EL (cell line): ENCODE measurements at places on chromosomes 5 and 9.

DNA sequence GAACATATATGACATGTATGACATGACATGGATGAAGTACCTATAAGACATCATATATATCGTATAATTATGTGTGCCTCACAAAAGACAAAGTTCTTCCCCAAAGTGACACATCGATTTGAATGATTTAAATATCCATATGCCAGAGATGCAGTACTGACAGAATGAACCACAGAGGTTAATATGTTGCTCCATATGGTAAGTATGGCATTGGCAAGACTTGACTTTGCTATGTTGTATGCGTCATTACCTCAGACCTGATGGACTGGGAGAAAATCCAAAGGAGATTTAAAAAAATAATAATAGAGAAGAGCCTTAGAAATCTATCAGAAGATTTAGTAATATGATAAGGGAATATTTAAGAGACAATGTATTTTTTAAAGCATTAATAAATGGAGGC lies 263.2 kb downstream of the PJA2 start:
- no peak for DNase-seq

- peak; percentile 68 for DNase-seq
Measured at GRCh38 chr5:108003178-108003577, 332.4 kb upstream of the EFNA5 start.

GRCh38 chr5:126597156-126597555 lies 2.1 kb upstream of the ALDH7A1 start:
- DNase-seq = peak; percentile 46

GRCh38 chr5:83510260-83510659 lies 38.7 kb downstream of the VCAN start:
- no peak for DNase-seq

DNA sequence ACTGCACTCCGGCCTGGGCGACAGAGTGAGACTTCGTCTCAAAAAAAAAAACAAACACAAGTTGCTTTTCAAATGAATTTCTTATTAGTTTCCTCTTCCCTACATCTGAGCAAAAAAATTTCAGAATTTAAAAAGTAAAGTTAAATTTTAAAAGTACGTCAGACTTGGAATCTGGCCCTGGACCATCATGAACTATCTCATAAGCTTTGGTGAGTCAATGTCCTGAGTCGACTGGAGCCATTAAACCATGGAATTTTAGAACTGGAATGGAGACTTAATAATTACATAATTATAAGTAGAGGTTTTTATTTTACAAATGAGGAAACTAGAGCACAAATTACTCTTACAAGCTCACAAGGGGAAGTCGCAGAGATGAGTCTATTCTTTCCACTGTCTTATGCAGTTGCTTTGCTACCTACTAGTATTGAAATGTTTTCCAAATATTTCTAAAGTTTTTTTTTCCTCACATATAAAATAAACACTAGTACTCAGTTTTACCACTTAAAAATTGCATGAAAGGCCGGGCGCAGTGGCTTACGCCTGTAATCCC lies 98.0 kb upstream of the ZNF608 start:
- DNase-seq = no peak

DNA sequence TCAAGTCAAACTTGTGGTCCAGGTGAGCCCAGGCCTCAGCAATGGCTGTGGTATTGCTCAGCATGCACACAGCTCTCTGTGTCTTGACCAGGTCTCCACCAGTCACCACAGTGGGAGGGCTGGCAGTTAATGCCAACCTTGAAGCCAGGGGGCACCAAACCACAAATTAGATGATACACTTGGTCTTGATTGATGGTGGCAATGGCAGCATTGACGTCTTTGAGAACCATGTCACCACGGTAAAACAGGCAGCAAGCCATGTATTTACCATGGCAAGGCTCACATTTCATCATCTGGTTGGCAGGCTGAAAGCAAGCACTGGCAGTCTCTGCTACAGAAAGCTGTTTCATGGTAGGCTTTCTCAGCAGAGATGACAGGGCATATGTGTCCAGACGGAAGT lies 40.0 kb downstream of the NIM1K start:
- DNase-seq = peak; percentile 15

DNA sequence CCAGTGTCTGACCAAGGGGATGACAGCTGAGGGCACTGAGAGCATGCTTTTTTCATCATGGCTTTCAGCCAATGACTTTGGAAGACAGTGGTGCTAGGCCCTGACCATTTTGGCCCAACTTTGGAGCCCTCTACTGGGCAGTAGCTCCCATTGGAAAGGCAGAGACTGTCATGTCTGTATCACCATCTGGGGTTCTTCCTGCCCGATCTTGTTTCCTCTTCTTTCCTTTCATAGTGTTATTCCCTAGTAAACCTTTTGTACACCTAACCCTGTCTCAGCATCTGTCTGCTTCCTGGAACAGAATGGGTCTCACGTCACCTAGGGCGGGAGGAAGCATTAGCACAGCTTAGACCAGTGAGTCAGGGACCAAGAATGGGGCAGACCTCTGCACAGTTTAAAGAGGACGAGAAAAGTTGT lies 97.4 kb upstream of the MAST4 start:
- DNase-seq = peak; percentile 42

DNA sequence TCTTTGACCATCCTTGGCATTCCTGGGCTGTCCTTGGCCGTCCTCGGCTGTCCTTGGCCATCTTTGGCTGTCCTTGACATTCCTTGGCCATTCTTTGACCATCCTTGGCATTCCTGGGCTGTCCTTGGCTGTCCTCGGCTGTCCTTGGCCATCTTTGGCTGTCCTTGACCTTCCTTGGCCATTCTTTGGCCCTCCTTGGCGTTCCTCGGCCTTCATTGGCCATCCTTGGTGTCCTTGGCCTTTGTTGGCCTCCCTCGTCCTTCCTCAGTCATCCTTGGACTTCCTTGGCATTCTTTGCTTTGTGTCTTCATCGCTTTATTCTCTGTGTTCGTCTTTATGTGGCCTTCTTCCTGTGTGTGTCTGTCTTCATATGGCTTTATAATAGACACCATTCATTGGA lies 20.7 kb downstream of the NDUFS6 start:
- no peak for DNase-seq

GRCh38 chr9:106889061-106889590 lies 26.2 kb downstream of the ZNF462 start:
- DNase-seq = no peak

- DNase-seq = peak; percentile 92
Measured at GRCh38 chr5:81420039-81420667, 26.2 kb upstream of the ACOT12 start.

DNA sequence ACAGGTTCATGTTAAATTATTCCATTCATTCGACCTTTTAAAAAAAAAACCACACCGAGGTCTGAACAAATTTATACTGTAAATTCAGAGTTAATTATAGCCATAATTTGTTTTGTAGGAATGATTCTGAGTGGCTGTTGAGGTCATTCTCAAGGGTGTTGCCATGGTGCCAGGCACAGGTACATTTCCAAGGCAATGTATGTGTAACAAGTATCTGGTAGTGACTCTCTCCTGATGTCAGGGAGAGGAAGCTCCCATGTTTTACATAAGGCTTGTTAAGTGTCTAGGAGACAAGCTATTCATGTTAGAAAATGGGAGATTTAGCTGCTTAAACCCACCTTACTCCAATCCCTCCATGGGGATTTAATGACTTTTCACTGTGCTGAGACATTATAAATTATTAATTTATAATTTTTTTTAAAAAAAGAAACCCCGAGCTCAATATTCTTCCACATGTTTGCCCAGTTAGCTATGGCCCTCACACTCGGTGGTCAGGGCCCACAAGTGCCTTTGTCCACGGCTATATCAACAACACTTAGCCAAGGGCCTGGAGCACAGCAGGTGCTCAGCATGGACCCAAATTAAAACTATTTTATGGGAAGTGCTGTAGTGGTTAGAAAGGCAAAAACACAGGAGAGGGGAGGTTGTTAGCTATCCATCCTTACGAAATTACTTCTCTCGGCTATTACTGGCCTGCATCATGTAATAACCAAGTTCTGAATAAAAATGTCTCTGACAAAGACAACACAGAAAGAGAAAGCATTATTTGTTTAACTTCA lies 154.6 kb upstream of the GNA14 start:
- DNase-seq = no peak

DNA sequence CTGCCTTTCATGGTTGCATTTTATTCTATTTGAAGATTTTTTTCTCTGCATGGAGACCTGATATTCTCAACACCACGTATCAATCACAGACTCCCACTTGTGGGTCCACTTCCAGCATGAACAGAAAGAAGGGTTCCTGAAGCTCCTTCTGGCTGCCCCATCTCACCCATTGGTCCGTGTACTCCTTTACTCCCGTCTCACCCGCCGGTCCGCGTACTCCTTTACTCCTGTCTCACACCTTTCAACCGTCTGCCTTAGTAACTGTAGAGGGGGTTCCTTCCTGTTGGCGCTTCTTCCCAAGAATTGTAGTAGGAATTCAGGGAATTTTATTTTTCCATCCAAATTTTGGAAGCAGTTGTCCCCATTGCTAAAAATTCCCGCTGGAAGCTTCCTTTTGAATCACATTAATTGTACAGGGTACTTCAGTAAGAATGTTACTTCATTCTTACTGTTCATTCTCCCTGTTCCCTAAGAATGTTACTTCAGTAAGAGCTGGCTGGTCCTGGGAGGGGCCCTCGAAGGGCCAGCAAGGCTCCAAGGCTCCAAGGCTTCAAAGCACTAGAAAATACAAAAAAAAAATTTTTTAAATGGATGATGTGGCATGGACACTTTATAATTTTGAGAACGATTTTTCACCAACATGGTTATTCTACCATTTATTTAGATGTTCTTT lies 3.9 kb upstream of the LPCAT1 start:
- DNase-seq = no peak

- DNase-seq = no peak
Measured at GRCh38 chr9:27386571-27387091, 89.7 kb upstream of the EQTN start.

GRCh38 chr5:107594253-107595045 lies 76.3 kb downstream of the EFNA5 start:
- no peak for DNase-seq

DNA sequence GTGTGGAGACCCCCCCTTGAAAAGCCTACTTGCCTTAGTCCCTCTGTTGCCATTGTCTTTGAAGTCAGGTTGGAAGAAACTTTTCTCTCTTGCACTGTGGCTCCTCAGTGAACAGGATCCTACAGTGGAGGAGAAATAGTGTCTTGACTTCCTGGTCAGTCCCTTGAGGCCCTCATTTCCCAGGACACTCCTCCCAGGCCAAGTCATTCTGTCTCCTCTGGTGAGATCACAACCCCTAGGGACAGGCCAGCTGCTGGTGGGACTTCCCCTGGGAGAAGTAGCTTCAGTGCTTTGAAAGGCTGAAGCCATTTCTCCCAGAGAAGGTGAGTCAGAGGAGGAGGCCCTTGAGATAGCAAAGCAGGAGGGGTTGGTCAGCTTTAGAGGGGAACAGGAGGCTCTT lies 10.1 kb upstream of the GRIA1 start:
- DNase-seq = peak; percentile 70

DNA sequence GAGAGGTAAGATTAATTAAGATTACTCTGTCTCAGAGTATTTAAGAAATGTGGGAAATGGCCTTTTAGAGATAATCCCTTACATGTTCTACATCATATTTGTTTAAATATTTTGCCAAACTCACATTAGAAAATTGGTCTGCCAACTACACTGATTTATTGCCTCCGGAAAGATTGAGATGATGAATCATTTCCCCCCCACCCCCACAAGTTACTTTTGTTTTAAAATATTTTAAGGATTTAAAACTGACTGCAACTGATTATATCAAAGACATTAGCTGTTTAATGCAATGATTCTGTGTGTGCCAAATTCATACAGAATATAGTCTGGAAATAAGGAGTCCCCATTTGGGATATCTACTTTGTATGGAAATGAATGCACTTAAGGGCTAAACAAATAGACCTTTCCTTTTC lies 674.4 kb downstream of the PRR16 start:
- no peak for DNase-seq

- no peak for DNase-seq
Measured at GRCh38 chr9:91428436-91428835, 4.8 kb upstream of the NFIL3 start.

DNA sequence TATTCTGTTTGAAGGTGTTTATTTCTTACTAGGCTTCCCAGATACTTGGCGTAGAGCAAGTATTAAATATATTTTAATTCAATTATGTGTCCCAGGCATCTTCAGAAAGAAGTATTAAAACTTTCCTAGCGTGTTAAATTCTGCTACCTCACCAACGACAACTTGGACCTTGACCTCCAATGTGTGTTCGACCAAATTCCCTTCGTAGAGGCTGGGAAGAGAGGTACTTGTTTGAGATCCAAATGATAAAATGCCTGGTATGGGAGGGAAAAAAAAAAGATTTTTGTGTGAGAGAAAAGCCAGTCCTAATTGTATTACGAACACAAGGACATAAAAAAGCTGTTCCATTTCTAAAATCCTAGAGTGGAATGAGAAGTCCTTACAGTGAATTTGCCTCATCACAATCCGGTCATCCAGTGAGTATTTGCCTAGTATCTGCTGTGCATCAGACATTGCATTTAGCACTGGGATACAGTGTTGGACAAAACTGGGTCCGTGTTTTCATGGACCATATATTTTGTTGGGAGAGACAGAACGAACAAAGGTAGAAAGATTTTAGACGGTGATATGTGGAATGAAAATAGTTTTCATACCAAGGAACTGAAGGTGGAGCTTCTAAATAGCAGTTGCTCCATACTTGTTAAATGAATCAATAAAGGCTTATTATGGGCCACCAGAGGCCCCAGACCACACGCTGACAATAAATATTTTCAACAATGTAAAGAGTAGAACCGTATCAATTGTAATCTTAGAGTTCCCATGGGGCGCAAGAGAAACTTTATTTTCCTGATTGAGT lies 103.1 kb downstream of the KIF4B start:
- DNase-seq = no peak

- DNase-seq = no peak
Measured at GRCh38 chr5:107090506-107090905, 580.2 kb downstream of the EFNA5 start.

- no peak for DNase-seq
Measured at GRCh38 chr5:11955331-11955730, 51.1 kb upstream of the CTNND2 start.

GRCh38 chr9:108919517-108919916 lies 14.4 kb downstream of the ELP1 start:
- DNase-seq = no peak

GRCh38 chr5:83848941-83849340 lies 128.3 kb upstream of the HAPLN1 start:
- DNase-seq = no peak

DNA sequence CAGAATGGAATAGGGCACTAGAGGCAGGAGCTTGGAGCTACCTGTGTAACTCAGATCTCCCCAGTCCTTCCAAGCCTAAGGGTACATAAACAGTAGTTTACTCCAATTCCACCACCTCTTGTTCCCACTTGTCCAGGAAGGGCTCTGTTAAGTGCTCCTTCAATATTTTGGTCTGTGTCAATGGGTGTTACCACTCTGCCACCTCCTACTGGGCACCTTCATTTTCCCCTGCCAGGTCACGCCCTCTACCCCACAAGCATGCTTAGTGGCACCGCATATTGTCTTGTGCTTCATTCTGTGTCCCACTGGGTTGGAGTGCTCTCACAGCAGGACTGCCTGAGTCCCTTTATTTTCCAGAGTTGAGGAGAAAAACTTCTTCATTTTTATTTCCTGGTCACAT lies 459.8 kb downstream of the ARHGEF28 start:
- no peak for DNase-seq
